ENCODE measurements at places on chromosomes 11 and 22.

- DNase-seq: no peak
These were observed 18.1 kb downstream of the RNF141 start for GRCh38 chr11:10522921-10523320.

DNA sequence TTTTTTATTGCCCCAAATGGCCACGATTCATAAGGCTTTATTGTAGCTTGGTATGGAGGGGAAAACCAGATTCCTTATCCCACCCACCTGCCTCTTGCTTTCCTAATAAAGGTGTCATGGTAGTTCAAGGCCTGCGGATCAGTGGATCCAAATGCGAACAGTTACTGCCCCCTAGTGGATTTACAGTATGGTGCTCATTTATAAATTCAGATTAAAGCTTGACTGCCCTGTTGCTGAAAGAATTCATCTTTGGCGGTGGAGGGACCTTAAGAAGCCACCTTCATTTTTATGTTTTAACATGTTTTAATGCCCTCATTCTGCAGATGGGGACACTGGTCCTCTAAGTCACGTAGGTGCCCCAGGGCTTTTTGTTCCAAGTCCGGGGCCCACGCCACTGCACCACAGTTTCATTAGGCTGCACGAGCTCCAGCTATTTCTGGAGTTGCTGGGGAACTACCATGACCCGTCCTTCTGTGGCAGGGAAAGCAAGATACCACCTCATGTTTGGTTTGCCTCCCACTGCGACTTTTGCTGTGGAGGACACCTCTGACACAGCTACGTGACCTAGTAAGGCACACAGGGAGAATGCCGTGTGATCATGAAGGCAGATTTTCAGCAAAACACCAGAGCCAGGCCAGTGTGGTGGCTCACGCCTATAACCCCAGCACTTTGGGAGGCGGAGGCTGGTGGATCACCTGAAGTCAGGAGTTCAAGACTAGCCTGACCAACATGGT, 15.6 kb upstream of the INCENP start:
- DNase-seq: no peak

GRCh38 chr11:35131886-35132285, 7.1 kb upstream of the CD44 start:
- DNase-seq: no peak

GRCh38 chr11:58494101-58494500, 13.8 kb downstream of the OR5B21 start:
- no peak for DNase-seq

DNA sequence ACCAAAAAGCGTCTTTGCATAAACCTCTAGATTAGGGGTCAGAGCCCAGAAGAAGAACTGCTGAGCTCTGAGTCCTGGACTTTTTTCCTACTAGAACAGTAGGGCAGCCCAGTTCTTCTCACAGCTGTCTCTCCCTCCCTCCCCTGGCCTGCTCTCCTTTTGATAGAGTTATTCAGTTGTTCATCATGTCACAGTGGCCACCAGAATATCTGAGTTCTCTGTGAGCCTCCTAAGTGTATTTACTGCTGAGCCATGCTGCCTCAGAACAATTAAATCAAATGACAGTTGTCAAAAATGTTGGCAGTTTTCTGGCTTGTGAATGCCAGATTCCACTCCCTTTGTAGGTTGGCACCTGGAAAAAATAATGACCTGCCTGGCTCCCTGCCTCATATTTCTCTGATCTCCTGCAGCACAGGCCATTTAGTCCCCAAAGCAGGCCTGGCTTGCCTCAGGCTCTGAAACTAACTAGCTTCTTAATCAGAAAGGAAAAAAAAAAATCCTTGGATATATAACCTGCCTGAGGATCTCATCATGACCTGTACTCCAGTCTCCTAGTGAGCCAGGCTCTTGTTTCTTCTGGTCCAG, 377.4 kb upstream of the LARGE1 start:
- DNase-seq: no peak

GRCh38 chr11:1160231-1161101, 2.7 kb downstream of the MUC5AC start:
- no peak for DNase-seq

- DNase-seq: no peak
These were observed 98.3 kb downstream of the ELP4 start for GRCh38 chr11:31607914-31608313.

- no peak for DNase-seq
These were observed 63.2 kb downstream of the GRIA4 start for GRCh38 chr11:105673089-105673488.

DNA sequence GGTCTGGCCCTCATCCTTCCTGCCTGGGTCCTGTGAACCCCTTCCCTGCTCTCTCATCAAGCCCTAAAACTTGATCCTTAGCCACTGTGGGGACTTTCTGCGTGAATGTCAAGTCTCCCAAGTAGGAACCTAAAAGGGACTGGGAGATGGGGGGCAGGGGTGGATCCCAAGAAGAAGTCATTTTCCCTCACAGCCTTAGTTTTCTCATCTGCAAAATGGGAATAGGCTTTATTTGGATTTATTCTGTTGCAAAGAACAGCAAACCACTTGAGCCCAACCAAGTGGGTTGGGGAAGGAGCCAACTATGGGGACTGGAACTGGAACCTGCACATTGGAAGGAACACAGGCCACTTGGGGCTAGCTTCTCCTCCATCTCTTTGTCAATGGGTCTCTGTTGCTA, 36.8 kb downstream of the NEU3 start:
- DNase-seq: no peak

DNA sequence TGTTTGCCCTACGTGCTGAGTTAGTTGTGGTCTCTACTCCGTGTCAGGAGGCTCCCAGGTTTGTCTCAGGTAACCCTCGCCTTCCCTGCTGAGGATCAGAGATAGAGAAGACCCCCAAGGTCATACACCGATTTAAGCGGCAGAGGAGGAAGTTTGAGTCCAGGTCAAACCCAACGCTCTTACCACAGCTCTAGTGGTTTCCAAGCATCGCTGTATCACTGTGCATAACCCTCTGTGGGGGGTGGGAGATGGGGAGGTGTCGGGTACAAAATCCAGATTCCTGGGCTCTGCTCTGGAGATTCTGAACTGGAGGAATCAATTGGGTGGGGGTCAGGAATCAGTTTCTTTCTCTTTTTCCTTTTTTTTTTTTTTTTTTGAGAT, 627 bp downstream of the DNAJC4 start:
- no peak for DNase-seq

DNA sequence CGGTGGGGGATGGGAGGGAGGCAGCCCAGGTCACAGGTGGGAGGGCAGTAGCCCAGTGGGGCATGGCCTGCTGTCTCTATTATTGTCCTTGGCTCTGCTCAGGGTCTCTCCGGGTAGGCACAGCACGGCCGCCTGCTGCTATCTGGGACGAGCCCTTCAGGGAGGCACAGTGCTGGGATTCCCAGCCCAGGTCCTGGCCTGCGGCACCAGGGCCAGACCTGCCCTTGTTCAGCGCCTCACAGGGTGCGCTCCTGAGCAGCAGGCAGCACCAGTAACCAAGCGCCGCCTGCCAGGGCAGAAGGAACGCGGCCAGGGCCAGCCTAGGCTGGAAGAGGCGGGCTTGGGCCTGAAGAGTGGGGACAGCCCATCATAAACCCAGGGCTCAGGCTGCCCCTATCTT, 151.0 kb downstream of the MPPED1 start:
- no peak for DNase-seq

DNA sequence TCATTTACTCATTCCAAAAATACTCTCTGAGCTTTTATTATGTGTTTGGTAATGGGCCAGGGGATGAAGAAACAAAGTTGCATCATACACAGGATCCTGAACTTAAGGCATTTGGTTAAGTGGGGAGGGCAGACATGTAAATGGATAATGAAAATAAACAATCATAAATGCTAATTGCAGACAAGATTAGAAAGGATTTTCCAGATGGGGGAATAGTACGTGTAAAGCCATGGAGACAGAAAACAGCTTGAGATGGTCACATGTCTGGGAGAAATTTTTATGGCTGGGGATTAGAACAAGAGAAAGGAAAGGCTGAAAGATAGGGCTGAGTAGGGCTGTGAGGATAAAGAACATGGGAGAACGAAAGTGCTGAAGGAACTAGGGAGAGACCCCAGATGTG, 534.3 kb upstream of the LARGE1 start:
- DNase-seq: no peak

Measured in T-helper 1 cell (primary cell).